Stimulated activated CD8-positive, alpha-beta memory T cell treated with anti-CD3 and anti-CD28 coated beads, Interleukin-7, amount 100 ng/mL, for 4 hours (primary cell): ENCODE measurements at places on chromosomes 4 and X.

GRCh38 chr4:39319676-39320075, 46.5 kb downstream of the RFC1 start:
- no peak for DNase-seq

DNA sequence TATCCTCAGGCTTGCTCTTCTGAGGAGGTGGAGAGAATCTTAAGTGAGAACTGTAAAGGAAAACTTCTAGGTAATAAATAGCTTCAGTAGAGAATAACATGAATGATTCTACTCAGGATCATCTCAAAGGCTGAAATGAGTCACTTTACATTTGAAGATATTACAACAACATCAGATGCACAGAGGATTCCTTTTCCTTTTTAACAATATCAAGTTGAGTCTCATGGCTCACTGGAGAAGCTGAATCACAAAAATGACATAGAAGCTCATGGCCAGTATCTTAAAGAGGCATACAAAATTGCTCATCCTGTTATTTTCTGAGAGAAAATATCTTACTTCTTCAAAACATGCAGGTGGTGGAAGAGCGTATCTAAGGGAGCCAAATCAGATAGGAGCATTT, 72.5 kb upstream of the EMCN start:
- no peak for DNase-seq

DNA sequence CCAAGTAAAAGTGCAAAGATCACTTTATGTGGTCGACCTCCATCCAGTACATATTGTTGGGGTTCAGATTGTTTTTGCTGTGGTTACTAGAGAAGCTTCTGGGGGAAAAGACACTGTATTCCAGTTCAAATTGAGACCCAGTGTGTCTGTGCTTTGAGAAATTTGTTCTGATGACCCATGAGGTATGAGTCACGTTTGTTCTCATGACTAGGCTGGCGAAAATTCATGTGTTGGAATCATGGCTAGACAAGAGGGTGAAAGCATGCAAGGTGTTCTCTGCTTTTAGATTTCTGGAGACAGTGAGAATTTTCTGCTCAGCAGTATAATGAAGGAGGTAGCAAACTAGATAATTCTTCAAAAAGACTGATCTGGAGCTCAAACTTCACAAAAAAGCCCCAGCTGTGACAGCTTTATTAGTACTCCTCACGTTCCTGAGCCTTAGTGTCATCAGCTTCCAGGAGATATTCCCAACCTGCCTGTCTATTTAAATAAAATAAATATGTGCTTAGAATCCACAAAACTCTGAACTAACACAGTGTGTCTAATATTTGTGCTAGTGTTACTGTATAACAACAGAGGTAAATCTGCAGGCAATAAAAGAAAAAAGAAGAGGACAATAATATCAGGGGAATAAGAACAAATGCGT, 24.4 kb upstream of the FAM47B start:
- no peak for DNase-seq

DNA sequence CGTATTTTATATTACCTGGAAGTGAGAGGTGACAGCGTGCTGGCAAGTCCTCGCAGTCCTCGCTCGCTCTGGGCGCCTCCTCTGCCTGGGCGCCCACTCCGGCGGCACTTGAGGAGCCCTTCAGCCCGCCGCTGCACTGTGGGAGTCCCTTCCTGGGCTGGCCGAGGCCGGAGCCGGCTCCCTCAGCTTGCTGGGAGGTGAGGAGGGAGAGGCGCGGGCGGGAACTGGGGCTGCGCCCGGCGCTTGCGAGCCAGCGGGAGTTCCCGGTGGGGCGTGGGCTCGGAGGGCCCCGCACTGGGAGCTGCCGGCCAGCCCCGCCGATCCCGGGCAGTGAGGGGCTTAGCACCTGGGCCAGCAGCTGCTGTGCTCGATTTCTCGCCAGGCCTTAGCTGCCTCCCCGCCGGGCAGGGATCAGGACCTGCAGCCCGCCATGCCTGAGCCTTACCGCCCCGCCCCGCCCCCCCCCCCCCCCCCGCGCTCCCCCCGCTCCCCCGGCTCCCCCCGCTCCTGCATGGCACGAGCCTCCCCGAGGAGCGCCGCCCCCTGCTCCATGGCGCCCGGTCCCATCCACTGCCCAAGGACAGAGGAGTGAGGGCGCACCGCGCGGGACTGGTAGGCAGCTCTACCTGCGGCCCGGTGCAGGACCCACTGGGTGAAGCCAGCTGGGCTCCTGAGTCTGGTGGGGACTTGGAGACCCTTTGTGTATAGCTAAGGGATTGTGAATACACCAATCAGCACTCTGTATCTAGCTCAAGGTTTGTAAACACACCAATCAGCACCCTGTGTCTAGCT, 298.9 kb upstream of the MAGEB16 start:
- DNase-seq: no peak

DNA sequence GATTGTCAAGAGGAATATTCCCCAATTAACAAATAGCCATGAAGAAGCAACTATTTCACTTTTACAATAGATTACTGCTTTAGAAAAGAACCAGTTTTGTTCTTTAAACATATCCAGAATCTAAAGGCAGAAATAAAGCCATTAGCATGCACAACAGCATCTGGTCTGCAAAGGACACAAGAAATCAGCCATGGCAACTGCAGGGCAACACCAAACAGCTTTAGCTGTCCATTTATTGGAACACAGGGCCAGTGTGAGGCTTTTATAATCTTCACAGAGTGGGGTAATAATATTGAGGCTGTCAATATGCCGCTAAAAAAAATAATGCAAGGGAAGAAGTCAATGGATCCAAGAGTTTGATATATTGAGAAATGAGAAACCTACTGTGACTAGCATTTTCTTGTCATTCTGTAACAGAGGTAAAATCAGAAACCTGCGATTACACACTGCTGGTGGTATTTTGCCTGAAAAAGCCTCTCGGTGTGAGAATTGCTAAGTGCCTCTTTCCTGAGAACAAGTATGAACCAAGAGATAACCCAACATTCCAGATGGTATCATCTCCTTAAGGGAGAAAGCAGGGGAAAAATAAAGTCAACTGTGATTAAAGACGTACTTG, 2.7 kb upstream of the BANK1 start:
- DNase-seq: no peak

DNA sequence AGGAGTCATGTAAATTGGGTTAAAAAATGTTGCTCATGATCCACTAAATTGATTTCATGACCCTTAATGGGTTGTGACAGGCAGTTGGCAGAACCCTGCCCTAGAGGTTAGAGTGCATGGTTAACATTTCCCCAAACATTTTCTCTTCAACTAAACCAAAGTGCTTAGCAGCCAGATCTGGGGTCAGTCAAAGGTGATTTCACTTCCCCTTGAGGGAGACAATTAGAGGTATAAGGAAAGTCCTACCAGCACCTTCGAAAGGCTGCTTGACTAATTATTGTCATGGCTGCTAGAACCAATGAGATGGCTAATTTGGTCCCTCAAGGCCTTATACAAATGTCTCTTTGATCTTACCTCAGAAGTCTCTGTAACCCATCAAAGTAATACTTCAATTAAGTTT, 30.9 kb upstream of the INTS6L start:
- DNase-seq: no peak

- DNase-seq: no peak
Observed at GRCh38 chrX:151970661-151971060, 3.8 kb downstream of the GABRE start.

DNA sequence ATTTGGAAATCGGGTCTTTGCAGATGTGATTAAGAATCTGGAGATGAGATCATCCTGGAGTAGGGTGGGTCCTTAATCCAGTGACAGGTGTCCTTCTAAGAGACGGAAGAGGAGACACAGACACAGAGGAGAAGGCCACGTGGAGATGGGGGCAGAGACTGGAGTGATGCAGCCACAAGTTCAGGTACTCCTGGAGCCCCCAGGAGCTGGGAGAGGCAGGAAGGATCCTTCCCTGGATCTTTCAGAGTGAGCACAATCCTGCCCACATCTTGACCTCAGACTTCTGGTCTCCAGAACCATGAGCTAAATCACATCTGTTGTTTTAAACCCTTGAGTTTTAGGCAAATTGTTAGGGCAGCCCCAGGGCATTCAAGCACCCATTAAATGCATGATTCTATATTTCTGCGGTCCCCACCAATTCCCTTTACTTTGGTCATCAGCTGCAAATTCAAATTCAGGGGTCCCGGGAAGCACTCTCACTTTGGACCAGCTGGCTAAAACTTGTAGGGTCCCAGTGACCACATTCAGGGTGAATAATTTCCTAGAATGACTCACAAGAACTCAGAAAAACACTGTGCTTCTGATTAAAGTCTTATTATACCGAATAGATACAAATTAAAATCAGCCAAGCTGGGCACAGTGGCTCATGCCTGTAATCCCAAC, 12.8 kb upstream of the AKAP17A start:
- DNase-seq: no peak

DNA sequence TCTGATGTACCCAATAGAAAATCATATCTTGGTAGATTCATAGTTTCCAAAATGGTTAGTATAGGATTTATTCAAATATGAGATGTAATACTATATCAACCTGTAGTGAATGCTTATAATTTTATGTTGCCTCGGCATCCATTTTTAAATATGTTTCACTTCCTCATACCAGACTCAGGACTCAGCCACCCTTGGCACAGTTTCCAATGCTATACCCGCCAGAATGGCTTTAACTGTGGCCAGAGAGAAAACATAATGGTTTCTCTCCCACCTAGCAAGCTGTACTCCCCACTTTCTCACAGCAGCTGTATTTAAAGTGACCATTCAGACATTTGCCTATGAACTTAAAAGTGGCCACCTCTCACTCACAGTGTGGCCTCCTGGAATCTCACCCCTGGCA, 466.6 kb upstream of the PABPC4L start:
- no peak for DNase-seq

GRCh38 chrX:48958635-48959094, 1.3 kb upstream of the OTUD5 start:
- no peak for DNase-seq

DNA sequence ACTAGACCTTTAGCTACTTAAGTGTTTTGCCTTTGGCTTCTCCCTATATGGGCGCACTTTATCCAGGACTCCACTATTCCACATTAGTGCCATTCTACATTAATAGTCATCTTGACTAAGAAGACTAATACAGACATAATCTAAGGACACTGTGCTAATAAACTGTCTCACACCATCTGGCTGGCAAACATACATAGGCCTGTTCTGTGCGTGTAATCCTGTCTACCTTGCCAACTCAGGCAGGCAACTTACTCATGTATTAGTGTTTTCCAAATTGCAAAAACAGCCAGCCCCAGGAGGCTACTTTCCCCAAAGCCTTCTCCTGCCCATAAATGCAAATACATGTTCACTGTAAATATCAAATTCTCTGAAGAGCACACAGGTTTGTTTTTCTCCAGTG, 587.3 kb downstream of the TMA16 start:
- DNase-seq: no peak

GRCh38 chrX:69395306-69395705, 108.8 kb upstream of the NALF2 start:
- DNase-seq: no peak

GRCh38 chr4:64464581-64464980, 55.3 kb upstream of the TECRL start:
- DNase-seq: no peak

DNA sequence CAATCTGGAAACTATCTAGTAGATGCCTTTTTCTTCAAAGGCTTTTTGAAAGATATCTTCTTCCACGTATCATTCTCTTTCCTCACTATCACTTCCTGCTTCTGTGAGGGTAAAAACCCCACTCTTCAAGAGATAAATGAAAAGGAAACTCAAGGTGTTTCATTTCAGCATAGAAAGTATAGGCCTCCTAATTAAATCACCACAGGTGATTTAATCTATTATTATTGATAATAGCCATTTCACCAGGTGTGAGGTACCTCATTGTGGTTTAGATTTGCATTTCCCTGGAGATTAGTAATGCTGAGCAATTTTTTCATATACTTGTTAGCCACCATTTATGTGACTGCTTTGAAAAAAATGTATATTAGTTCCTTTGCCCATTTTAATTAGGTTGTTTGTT, 92.0 kb upstream of the EMCN start:
- no peak for DNase-seq

- no peak for DNase-seq
Observed at GRCh38 chrX:35458142-35458541, 340.0 kb upstream of the MAGEB16 start.

GRCh38 chr4:109332926-109333464, 30.5 kb upstream of the COL25A1 start:
- no peak for DNase-seq

DNA sequence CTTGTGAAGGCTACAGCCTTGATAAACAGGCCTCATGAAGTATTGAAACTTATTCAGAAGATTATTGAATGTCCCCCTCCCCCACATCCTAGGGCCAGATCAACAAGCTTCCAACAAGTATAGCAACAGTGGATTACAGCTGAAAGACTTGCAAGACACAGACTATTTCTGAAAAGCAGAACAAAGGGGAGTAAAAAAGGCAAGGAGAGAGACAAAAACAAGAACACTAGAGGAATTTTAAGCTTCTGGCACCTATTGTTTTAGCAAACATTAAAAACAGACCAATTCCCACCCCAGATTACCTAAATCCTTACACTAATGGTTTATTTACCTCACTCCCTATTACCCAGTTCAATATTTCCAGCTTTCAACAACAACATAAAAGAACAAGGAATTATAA, 446.3 kb upstream of the FSTL5 start:
- DNase-seq: no peak

DNA sequence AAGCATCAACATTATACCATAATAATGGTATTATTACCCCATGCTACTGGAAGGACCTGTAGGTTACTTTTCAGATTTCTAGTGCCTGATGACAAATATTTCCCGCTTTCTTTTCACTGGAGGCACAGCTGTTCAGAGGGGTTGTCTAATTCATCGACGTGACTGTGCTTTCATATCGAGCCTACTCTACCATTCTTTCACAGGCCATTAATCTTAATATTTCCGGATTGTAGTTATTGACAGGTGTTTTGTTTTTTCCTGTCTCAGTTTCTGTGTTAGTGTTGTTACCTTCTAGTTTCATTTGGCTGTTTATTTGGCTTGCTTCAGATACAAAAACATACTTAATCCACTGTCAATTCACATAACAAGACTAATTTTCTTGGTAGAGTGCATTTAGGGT, 330.9 kb downstream of the SPOCK3 start:
- DNase-seq: no peak

DNA sequence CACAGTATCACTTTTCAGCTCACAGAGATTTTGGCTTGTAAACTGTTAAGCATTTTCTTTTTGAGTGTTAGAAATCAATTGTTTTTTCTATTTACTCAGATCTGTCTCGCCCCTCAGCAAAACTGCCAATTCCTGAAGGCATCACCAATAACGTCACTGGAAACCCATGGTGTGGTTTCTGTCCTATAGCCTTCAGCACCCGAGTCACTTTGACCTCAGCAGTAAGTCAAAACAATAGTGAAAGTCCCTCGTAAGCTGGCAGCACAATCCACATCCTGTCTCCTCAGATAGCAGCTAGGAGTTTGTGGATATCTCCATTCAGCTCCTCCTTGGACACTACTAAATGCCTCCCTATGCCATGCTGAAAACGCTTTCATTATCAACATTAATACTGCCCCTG, 1787.4 kb upstream of the ADGRL3 start:
- no peak for DNase-seq
